CD8-positive, alpha-beta memory T cell (primary cell): ENCODE measurements at places on chromosomes 2 and 18.

DNA sequence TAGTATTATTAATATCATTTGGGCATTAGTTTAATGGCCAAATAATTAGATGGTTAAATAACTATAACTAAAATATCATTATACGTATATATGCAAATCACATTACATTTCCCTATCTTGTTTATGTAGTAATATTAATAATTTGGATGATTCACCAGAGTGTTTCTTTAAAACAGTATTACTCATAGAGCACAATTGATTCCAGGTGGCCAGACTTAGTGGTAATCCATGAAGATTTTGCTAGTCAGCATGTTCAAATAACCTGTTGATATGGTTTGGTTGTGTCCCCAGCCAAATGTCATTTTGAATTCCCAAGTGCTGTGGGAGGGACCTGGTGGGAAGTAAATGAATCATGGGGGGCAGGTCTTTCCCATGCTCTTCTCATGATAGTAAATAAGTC lies 782.3 kb downstream of the LRP1B start:
- no peak for DNase-seq

DNA sequence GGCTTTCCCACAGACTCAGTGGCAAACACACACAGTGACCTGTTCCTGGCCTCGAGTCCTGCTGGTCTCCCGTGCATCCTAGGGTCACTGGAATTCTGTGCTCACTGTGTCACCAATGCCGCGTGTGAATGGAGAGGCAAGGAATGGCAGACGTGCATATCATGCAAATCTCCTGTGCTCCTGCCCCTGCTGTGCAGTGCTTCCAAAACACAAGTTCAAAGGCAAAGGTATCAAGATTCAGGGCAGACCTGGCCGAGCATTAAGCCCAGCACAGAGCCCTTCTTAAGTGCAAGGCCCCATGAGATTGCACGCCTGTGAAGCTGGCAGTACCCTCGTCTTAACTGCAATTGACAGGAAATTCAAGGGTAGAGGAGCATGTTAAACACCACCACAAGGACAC lies 129.1 kb downstream of the NDUFA10 start:
- no peak for DNase-seq

- DNase-seq = no peak
These were observed 160.4 kb downstream of the ASB1 start for GRCh38 chr2:238586931-238587775.

DNA sequence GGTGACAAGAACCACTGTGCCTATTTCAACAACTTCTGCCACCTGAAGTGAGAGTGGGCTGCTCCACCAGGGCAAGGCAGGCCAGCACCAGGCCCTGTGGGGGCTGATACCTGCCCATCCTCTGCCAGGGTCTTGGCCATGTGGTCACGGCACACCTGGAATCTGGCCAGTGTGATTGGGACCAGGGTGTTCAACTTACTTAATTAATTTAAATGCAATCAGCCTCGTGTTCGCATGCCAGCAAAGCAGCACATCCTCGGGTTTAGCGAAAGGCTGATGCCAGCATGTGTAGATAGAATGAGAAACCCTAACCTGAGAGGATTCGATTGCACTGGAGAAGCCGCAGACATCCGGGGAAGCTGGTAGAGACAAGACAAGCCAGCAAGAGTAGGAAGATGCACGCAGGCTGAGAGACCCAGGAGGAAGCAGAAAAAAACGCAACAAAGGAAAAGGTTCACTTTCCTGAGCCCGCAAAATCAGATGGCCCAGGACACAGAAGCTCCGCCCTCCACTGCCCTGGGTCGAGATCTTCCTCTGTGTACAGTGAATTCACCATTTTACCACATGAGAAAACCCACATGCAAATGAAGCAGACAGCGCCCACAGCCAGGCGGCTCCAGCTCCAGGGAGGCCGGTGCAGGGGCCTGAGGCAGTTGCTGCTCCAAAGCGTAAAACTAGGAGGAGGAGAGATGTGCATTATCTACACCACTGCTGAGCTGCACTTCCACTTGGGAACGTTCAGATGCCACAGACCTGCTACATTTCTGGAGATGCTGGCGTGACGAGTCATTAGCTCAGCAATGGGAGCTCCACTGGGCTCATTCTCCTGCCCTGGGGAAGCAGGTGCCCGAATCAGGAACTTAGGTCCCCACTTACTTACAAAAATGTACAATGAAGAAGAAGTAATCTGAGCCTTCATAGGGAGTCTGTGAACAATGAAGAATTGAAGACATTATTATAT lies 92.1 kb downstream of the TMEM18 start:
- peak; percentile 62 for DNase-seq

DNA sequence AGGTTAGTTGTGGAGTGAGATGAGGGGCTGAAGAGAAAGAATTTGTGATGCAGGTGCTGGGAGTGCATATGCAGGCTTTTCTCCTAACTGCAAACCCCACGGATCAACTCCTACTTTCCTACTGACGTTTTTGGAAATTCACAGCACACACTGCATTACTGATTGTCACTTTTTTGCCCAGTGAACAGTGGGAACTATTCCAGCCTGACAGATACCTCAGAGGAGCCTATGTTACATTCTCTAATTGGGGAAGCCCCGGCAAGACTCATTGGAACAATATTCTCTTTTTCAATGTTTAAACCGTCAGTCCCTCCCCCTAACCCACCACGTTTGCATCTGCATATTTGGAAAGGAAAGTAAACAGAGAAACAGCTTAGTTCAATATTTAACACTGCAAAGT lies 126.2 kb downstream of the DPP4 start:
- DNase-seq = no peak

DNA sequence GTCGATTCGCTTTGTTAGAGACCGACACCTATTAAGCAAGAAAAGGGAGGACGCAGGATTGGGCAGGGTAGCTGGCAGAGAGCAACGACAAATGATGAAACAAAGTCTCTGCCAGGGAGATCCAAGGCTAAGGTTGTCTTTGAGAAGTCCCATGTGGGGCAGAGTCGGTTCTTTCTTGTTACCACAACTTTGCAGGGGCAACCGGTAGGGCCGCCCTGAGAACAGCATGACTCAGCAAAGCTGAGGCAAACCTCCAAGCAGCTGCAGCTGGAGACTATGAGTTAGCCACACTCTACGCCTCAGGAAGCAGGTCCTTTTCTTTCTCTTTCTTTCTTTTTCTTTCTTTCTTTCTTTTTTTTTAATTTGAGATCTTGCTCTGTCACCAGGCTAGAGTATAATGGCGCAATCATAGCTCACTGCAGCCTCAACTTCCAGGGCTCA lies 452.3 kb upstream of the ID2 start:
- DNase-seq = peak; percentile 14

DNA sequence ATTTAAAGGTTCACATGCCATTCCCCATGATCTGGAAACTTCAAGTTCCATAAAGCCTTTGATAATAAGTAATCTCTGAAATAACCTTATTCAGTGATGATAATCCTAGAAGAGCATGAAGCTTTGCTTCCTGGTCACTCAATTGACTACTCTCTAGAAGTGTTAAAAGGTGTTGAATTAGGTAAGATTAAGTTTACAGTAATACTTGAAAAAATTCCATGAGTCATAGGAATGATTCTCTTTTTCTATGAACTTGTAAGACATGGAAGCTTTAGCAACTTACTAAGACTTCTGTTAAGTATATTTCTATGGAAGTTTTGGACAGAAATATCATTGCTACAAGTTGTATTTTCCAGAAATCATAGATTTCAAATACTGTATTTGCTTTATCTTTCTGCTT lies 100.6 kb downstream of the MYO1B start:
- no peak for DNase-seq

GRCh38 chr18:23138471-23138870 lies 3.2 kb downstream of the CABLES1 start:
- DNase-seq = no peak

DNA sequence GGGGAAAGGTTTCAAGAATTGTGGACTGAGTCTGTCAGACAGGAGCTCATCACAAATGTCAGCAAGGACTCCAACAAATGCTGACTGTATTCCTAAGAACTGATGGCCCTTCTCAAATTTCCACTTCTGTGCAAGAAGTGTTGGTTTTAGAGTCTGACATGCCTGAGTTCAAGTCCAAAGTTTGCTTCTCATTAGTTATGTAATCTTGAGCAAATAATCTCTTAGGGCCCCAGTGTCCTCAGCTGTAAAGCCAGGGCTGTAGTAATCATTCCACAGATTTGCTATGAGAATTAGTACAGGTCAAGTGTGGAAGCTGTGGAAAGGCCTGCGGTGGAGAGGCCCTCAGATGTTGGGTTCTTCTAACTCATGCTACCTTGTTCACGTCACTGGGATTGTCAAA lies 23.9 kb downstream of the MEP1B start:
- no peak for DNase-seq

- DNase-seq = no peak
These were observed 954.9 kb downstream of the TDRD15 start for GRCh38 chr2:22078701-22079100.

DNA sequence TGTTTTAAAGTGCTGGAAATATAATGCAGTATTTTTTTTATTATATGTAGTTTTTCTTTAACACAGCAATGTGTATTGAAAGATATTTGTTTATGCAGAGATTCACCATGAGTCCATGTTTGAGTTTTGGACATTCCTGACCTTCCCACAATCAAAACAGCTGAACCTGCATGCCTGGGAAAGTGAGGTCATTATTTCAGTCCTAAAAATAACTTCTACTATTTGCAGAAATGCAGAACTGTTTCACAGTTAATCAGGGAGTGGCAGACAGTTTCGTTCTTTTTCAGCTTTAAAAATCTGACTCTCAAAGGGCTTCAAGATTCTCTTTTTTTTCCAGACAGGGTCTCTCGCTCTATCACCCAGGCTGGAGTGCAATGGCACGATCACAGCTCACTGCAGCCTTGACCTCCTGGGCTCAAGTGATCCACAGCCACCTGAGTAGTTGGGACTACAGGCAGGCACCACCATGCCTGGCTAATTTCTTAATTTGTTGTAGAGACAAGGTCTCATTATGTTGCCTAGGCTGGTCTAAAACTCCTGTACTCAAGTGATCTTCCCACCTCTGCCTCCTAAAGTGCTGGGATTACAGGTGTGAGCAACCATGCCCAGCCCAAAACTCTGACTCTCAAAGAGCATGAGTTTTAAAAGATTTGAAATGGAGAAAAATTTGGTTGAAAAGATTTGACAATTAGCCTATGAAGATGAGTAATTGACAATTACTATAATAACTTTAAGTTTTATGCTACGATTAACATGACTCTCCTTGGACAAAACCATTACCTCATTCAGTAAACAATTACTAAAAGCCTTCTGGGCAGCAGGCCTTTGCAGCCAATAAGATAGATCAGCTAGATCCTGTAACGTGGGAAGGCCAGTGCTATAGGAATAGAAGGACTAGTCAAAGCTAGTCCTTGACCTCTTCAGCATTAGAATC lies 5.0 kb upstream of the MYL12B start:
- DNase-seq = no peak

GRCh38 chr18:13268158-13269012 lies 49.8 kb downstream of the LDLRAD4 start:
- no peak for DNase-seq

- DNase-seq = no peak
These were observed 168.7 kb downstream of the ANKRD44 start for GRCh38 chr2:197141702-197142473.

GRCh38 chr2:37326285-37326684 lies 1.7 kb upstream of the PRKD3 start:
- no peak for DNase-seq

DNA sequence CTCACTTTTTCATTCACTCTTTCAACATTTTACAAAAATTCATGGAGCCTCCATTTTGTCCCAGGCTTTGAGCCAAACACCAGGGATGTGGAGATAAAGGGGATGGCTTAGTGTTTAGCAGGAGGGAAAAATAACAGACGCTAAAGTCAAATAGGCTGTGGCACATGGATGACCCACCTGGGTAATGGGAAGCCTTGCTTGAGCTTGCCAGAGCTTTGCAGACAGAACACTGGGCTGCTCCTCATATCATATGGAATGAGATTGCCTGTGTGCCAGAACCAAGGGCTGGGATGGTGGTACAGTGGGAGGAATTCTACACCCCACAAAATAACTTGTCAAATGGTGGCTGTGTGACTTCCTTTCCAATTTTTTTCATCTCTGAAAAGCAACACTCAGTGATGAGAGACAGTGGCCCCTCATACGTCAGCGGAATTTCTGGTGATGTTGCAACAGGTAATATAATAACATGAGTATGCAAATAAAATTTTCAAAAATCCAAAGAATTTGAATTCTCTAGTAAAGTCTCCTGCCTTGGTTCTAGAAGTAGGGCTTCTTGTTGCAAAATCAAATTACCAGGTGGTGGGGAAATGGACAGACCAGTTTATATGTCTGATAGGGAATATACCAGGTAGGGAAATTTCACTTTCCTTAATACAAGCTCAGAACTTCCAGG lies 252.9 kb downstream of the CLIP4 start:
- no peak for DNase-seq

DNA sequence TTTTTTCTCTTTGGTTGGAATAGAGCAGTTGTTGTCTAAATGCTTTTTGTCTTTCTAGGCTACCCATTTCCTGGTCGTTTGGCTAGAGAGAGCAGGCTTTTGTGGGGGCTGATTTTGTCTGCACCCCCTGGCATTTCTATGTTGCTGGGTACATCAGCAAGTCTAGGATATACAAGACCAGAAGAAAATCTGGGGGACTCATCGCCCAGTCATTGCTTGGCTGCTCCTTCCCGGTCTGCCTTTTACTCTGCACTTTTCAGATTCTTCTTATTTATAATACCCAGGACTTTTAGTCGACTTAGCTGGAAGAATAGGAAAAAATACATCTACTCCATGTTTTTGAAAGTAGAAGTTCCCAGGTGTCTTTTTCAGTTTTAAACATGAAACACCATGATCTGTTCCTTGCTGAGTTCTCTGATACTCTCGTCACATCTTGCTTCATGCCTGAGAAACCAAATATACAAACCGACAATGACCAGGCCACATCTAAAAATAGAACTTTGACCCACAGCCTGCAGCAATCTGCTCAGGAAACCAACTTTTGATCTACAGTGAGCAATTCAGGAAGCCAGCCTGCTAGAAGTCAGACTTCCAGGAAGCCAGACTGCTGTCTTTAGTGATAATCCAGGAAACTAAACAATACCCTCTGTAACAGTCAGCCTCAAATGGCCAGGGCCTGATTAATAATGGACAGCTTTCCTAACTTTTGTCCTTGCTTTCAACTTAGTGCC lies 163.8 kb upstream of the MEX3C start:
- DNase-seq = no peak

DNA sequence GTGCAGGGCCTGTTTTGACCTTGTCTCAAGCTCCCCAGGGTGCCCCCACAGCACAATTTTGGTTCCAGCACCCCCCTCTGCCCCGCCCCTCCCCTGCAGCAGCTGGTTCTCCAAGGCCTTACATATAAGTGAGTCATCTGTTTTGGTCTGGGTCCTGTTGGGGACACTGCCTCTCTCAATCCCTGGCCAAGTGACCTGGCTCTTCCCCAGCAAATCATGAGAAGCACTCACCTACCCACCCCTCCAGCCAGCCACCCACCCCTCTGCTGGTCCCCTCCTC lies 90.5 kb downstream of the INHBB start:
- no peak for DNase-seq
